ENCODE measurements at places on chromosomes 6 and 20. TPM values are rescaled to one million over a fixed set of nuclear protein-coding genes. Genes with fewer than 3 reads are reported as not detected.

CCM2L gene
- 9.1 TPM for total RNA-seq

GRCh38 chr20:6142348-6142993 lies 19.6 kb upstream of the FERMT1 start:
- DNase-seq = peak; percentile 42
- no peaks in the 10 kb centered on the region for H3K4me1 ChIP-seq
- peaks cover 12% of the 10 kb centered on the region for H3K36me3 ChIP-seq
- no peak overlapping the region for H3K27ac ChIP-seq
- H3K27me3 ChIP-seq = no peaks in the 10 kb centered on the region
- no peak overlapping the region for H3K4me3 ChIP-seq

- peaks cover 24% of the 10 kb centered on the region for H3K4me1 ChIP-seq
- peak overlapping the region; percentile 57 for H3K27ac ChIP-seq
- no peaks in the 10 kb centered on the region for H3K27me3 ChIP-seq
- H3K4me3 ChIP-seq = no peak overlapping the region
- H3K36me3 ChIP-seq = peaks cover 16% of the 10 kb centered on the region
- no peak for DNase-seq
Observed at GRCh38 chr6:53282741-53283140, 66.0 kb downstream of the ELOVL5 start.

TFAP2B gene
- not detected for total RNA-seq

- H3K27me3 ChIP-seq = no peaks in the 10 kb centered on the region
- peaks cover 90% of the 10 kb centered on the region for H3K36me3 ChIP-seq
- H3K4me1 ChIP-seq = peaks cover 24% of the 10 kb centered on the region
- no peak overlapping the region for H3K4me3 ChIP-seq
Observed at GRCh38 chr6:158775832-158776231, 43.3 kb downstream of the EZR start.

DNA sequence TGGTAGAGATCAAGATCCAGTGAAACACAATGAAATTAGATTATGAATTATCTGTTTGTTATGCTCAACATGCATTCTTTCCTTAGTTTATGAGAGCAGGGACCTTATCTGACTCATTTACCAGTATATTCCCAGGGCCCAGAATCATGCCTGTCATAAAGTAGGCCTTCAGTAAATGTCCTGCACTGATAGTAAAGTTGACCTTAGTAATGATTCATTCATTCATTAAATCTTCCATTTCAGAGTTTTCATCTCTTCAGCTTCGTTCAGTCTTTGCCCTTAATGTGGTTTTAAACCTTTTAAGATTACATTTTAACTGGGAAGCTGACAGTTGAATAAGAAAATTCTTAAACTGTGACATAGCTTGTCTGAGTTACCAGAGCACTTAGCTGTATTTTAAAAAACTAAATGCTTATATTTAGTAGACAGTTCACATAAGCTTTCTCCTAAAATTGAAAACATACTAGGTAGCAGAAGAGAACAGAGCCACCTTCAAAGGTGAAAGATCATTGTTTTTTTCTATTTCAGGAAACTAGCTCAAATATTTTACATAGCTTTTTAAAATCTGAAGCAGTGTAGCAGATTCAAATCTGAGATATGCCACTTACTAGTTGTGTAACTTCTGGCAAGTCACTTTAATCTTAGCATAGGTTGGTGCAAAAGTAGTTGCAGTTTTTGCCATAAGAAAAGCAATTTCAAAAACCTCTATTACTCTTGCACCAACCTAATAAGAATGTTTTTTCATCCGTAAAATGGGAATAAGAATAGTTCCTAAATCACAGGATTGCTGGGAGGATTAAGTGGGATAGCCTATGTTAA lies 41.4 kb downstream of the MCM8 start:
- H3K36me3 ChIP-seq = peaks cover 44% of the 10 kb centered on the region
- no peak overlapping the region for H3K4me3 ChIP-seq
- no peak for DNase-seq
- H3K27ac ChIP-seq = no peak overlapping the region
- H3K4me1 ChIP-seq = no peaks in the 10 kb centered on the region
- H3K27me3 ChIP-seq = no peaks in the 10 kb centered on the region

DNA sequence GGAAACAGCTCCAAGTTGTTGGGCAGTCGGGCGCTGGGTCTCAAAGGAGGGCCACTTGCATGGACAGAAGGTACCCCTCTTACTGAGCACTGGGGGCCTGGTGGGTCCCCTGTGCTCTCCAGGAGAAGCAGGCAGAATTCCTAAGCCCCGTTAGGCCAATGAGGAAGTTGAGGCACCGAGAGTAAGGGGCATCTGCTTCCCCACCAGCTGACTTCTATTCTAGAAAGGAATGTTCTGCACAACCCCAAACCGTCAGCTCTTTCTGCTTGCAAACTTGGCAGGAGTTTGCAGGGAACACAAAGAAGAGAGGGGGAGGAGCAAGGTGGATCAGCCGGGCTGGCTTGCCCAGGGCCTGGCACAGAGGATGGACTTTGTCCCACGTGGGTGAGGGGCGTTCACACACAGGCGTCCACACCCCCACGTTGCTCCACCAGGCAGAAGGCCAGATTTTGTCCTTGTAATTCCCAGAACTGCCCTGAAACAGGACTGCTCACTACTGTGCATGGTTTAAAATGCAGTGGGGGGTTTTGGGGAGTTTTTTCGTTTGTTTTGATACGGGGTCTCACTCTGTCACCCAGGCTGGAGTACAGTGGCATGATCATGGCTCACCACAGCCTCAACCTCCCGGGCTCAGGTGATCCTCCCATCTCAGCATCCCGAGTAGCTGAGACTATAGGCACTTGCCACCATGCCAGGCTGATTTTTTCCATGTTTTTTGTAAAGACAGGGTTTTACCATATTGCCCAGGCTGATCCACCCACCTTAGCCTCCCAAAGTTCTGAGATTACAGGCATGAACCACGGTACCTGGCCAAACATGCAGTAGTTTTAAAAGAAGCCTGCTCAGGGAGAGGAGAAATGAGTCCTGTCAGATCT lies 93.3 kb downstream of the SNX5 start:
- DNase-seq = no peak
- H3K27ac ChIP-seq = no peak overlapping the region
- no peaks in the 10 kb centered on the region for H3K27me3 ChIP-seq
- no peak overlapping the region for H3K4me3 ChIP-seq
- no peaks in the 10 kb centered on the region for H3K36me3 ChIP-seq

DNA sequence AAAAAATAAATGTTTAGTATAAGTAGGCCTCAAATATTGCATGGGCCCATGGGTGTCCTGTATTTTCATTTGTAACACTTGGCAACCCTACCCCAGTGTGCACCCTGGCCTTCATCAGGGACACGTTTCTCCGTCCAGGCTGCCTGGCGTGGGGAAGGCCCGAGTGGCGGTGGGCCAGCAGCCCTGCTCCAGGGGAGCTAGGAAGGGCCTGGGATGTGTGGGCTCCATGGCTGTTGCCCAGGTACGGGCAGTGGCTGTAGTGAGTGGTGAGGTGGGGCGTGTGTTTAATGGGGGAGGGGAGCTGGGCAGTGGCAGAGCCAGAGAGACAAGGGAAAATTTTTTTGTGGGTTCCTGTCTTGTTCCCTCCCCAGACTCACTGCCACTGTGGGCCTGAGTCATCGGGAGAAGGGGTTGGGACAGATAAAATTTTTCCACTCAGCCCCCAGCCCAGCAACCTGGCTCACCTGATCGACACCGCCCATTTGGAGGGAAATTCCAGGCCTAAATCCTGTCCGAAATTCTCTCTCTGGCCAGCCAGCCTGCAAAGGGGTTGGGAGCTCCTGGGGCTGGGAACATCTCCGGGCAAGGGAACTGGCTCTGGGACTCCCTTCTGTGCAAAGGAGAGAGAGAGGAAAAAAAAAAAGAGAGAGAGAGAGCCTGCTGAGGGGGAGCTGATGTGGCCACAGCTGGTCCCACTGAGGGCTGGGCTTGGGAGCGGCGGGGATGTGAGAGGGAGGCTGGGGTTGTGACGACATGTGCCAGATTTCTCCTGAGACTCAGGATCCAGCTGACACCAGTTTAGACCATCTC lies 32.5 kb upstream of the VEGFA start:
- H3K4me3 ChIP-seq = no peak overlapping the region
- H3K27ac ChIP-seq = peak overlapping the region; percentile 2
- H3K36me3 ChIP-seq = no peaks in the 10 kb centered on the region

RAET1L gene
- not detected for total RNA-seq

GRCh38 chr6:112331306-112331705 lies 15.8 kb upstream of the RFPL4B start:
- H3K36me3 ChIP-seq = peaks cover 35% of the 10 kb centered on the region
- no peak overlapping the region for H3K4me3 ChIP-seq
- 0 out of 2 replicates have a peak, but pooled peaks cover 5% of the 10 kb centered on the region for H3K4me1 ChIP-seq
- no peak overlapping the region for H3K27ac ChIP-seq
- DNase-seq = no peak
- H3K27me3 ChIP-seq = peaks cover 10% of the 10 kb centered on the region

CCN6 gene
- total RNA-seq = not detected

NQO2 gene
- total RNA-seq = 152 TPM

DNA sequence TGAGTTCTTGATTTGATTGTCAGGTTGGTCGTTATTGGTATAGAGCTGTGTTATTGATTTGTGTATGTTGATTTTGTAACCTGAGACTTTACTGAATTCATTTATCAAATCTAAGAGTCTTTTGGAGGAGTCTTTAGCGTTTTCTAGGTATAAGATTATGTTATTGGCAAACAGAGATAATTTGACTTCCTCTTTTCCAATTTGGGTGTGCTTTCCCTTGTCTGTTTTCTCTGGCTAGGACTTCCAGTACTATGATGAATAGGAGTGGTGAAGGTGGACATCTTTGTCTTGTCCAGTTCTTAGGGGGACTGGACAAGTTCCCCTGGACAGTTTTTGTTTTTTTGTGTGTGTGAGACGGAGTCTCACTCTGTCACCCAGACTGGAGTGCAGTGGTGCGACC lies 17.4 kb downstream of the HLA-DOA start:
- peaks cover 7% of the 10 kb centered on the region for H3K4me1 ChIP-seq
- H3K27me3 ChIP-seq = no peaks in the 10 kb centered on the region
- no peaks in the 10 kb centered on the region for H3K36me3 ChIP-seq
- no peak for DNase-seq
- H3K4me3 ChIP-seq = no peak overlapping the region
- H3K27ac ChIP-seq = no peak overlapping the region

GRCh38 chr6:163756079-163756478 lies 341.6 kb downstream of the QKI start:
- peaks cover 9% of the 10 kb centered on the region for H3K36me3 ChIP-seq
- H3K4me3 ChIP-seq = no peak overlapping the region
- DNase-seq = no peak
- H3K4me1 ChIP-seq = peaks cover 39% of the 10 kb centered on the region
- no peak overlapping the region for H3K27ac ChIP-seq

ZKSCAN4 gene
- 6.4 TPM for total RNA-seq

SLC24A3 gene
- total RNA-seq = 4.7 TPM

GRCh38 chr6:114793428-114793827 lies 450.6 kb upstream of the HS3ST5 start:
- no peaks in the 10 kb centered on the region for H3K27me3 ChIP-seq
- no peaks in the 10 kb centered on the region for H3K4me1 ChIP-seq
- no peak overlapping the region for H3K4me3 ChIP-seq
- no peak for DNase-seq
- no peak overlapping the region for H3K27ac ChIP-seq

DNA sequence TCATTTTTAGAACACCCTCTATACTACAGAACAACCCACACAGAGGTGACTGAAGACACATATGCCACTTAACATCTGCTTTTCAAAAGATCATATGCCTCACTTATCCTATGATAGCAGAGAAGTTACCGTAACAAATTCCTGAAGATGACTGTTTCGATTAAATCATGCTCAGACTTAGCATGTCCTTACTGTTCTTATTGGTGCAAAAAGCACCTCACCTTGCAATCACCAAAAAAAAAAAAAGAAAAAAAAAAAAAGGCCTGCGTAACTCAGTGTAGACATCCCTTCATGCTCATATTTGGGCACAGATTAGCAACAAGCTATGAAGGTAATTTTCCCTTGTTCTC lies 17.7 kb upstream of the DST start:
- H3K4me1 ChIP-seq = peaks cover 36% of the 10 kb centered on the region
- no peaks in the 10 kb centered on the region for H3K27me3 ChIP-seq
- no peaks in the 10 kb centered on the region for H3K36me3 ChIP-seq
